ENCODE measurements at places on chromosomes 12 and 14. TPM values are rescaled to one million over a fixed set of nuclear protein-coding genes. Genes with fewer than 3 reads are reported as not detected.

DNA sequence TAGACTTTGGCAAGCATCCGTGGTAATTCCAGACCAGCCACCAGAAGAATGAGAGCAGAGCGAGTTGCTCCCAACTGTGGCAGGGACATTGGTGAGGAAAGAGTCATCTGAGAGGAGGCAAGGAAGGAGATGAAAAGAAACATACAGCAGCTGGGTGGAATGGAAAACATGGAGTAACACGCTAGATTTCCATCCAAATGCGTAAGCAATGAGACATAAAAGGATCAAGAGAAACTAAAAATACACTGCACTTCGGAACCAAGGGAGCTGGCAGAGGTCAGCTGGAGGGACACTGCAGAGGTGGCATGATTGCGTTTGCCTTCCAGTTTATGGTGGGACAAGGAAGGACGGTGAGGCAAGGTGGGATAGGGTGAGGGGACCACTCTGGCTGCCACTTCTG is 82.9 kb downstream of the DDX51 start:
- peaks cover 8% of the 10 kb centered on the region for H3K4me1 ChIP-seq
- no peak for DNase-seq
- peaks cover 6% of the 10 kb centered on the region for H3K36me3 ChIP-seq
- H3K27me3 ChIP-seq, result no peaks in the 10 kb centered on the region
- no peak overlapping the region for H3K4me3 ChIP-seq

GRCh38 chr14:36784541-36784940 is 122.9 kb downstream of the PAX9 start:
- H3K27ac ChIP-seq, result no peak overlapping the region
- no peak for DNase-seq
- H3K4me3 ChIP-seq, result no peak overlapping the region
- H3K4me1 ChIP-seq, result no peaks in the 10 kb centered on the region

GRCh38 chr14:61101803-61102548 is 120.9 kb downstream of the SLC38A6 start:
- H3K4me3 ChIP-seq, result no peak overlapping the region
- DNase-seq, result no peak
- H3K4me1 ChIP-seq, result no peaks in the 10 kb centered on the region
- H3K27me3 ChIP-seq, result no peaks in the 10 kb centered on the region
- no peaks in the 10 kb centered on the region for H3K36me3 ChIP-seq

Gene CRACR2A
- total RNA-seq, result 6.1 TPM

Gene KRT78
- not detected for total RNA-seq

DNA sequence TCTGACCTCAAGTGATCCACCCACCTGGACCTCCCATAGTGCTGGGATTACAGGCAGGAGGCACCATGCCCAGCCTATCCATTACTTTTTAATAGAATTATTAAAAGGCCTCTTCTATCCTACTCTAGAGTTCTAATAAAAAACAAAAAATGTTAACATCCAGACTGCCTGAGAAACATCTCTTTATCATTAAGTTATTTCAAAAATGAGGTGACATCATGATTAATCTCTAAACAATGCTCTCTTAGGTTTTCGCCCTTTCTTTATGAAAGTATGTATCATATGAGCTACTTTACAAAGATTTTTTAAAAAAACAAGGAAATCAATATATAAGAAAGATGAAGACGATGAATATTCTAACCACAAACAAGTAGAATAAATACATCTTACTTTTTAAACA is 52.6 kb downstream of the FGD6 start:
- no peaks in the 10 kb centered on the region for H3K36me3 ChIP-seq
- H3K4me3 ChIP-seq, result no peak overlapping the region
- no peaks in the 10 kb centered on the region for H3K4me1 ChIP-seq
- DNase-seq, result no peak

DNA sequence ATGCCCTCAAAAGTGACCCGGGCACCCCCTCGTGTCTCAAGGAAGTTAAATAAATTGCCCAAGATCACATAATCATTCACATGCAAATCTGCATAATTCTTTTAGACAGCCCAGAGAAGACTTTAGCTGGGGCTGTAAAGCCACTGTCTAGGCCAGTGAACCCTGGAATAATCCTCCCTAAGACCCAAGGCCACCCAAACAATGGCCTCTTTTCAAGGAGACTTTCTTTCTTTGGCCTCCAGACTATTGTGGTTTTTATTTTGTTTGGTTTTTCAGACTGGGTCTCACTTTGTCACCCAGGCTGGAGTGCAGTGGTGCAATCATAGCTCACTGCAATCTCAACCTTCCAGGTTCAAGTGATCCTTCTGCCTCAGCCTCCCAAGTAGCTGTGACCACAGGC is 10.6 kb downstream of the SVOP start:
- H3K4me1 ChIP-seq, result no peaks in the 10 kb centered on the region
- H3K4me3 ChIP-seq, result no peak overlapping the region
- no peaks in the 10 kb centered on the region for H3K36me3 ChIP-seq
- H3K27ac ChIP-seq, result no peak overlapping the region
- peak; percentile 19 for DNase-seq

Gene NUAK1
- 28.8 TPM for total RNA-seq

Gene FIGNL2
- total RNA-seq, result 6.1 TPM

Gene TMEM229B
- total RNA-seq, result 7.8 TPM

DNA sequence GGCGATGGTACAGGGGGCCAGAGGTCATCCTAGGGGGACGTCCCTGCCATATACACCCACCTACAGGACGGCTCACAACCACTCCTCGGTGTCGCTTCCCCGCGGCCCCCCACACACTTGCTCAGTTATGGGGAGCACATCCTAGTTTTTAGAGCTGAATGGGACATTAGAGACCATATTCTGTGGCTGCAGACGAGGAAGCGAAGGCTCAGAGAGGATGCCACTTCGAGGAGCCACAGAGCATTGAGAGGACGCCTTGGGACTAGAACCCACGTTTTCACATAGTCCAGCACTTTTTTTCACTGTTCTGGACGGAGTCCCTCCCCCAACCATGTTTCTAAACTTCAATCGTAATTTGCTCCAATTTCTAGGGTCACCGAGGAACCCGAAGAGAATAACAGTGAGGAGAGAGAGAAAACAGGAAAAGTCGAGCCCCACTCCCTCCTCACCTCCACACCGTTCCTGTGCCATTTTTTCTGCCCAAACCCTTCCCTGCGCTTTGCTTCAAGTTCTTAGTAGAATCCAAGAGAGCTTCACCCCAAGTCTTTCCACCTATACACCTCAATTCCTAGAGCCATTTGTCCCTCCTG is 641 bp upstream of the ASCL1 start:
- H3K4me1 ChIP-seq, result no peaks in the 10 kb centered on the region
- no peak overlapping the region for H3K27ac ChIP-seq
- peaks cover 74% of the 10 kb centered on the region for H3K27me3 ChIP-seq
- H3K36me3 ChIP-seq, result no peaks in the 10 kb centered on the region

GRCh38 chr12:125184213-125184967 is 119.2 kb downstream of the AACS start:
- H3K27me3 ChIP-seq, result peaks cover 19% of the 10 kb centered on the region
- no peak overlapping the region for H3K4me3 ChIP-seq
- H3K4me1 ChIP-seq, result no peaks in the 10 kb centered on the region
- DNase-seq, result no peak
- no peak overlapping the region for H3K27ac ChIP-seq
- no peaks in the 10 kb centered on the region for H3K36me3 ChIP-seq

DNA sequence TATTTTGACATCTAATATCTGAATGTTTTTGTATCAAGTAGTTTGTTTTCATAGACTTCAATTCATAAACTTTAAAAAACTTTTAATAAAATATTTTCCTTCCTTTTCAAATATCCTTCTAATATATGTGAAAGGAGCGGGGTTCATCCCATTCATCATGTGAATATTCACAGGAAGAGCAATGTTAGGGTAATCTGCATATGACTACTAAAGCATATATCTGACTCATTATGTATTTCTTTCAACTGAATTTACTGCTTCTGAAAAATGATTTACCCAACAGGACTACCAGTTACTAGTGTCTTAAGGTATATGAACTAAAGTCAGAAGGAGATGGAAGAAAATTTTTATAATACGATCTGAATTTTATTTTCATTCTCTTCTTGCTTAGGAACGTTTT is 30.5 kb downstream of the DHRS7 start:
- H3K4me3 ChIP-seq, result no peak overlapping the region
- H3K4me1 ChIP-seq, result no peaks in the 10 kb centered on the region
- no peaks in the 10 kb centered on the region for H3K27me3 ChIP-seq

Gene SMIM41
- 0.31 TPM for total RNA-seq

DNA sequence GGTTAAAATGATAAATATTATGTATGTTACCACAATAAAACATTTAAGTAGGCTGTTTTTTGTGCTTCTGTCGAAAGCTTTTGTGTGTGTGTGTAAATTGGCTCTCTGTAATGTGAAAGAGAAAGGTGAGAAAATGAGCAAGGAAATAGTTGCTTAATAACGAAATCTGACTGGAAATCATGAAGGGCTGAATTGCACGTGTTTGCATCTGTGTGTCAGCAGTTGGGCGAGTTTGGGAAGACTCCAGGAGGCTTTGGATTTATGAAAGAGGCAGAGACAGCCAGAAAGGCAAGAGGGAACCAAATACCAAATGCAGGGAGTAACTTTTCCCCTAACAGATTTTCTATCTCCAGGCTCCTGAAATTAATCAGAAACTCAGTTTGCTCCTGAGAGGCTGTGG is 47.2 kb upstream of the PLEKHG3 start:
- H3K36me3 ChIP-seq, result no peaks in the 10 kb centered on the region
- no peak for DNase-seq
- H3K4me1 ChIP-seq, result no peaks in the 10 kb centered on the region
- no peak overlapping the region for H3K4me3 ChIP-seq

DNA sequence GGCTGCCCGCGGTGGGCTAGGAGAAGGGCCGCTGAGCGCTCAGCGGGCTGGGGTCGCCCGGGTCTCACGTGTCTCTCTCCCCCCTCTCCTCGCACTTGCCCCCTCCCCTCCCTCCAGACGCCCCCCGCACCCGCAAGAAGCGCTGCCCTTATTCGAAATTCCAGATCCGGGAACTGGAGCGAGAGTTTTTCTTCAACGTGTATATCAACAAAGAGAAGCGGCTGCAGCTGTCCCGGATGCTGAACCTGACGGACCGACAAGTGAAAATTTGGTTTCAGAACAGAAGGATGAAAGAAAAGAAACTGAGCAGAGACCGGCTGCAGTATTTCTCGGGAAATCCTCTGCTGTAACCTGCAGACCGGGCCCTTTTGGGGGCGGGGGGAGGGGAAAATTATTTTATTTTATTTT is 314 bp upstream of the HOTAIR start:
- H3K4me1 ChIP-seq, result peaks cover 7% of the 10 kb centered on the region
- H3K4me3 ChIP-seq, result peak overlapping the region; percentile 49
- peaks cover 15% of the 10 kb centered on the region for H3K27me3 ChIP-seq
- no peaks in the 10 kb centered on the region for H3K36me3 ChIP-seq
- no peak for DNase-seq
- no peak overlapping the region for H3K27ac ChIP-seq

Gene SLC41A2
- total RNA-seq, result 27.6 TPM

GRCh38 chr14:60161196-60162107 is 3.7 kb downstream of the DHRS7 start:
- no peaks in the 10 kb centered on the region for H3K27me3 ChIP-seq
- no peak for DNase-seq
- no peak overlapping the region for H3K4me3 ChIP-seq
- H3K36me3 ChIP-seq, result no peaks in the 10 kb centered on the region
- no peak overlapping the region for H3K27ac ChIP-seq

- H3K36me3 ChIP-seq, result no peaks in the 10 kb centered on the region
- H3K4me1 ChIP-seq, result no peaks in the 10 kb centered on the region
- no peaks in the 10 kb centered on the region for H3K27me3 ChIP-seq
- DNase-seq, result no peak
Measured at GRCh38 chr12:8676651-8677050, 14.0 kb upstream of the MFAP5 start.

DNA sequence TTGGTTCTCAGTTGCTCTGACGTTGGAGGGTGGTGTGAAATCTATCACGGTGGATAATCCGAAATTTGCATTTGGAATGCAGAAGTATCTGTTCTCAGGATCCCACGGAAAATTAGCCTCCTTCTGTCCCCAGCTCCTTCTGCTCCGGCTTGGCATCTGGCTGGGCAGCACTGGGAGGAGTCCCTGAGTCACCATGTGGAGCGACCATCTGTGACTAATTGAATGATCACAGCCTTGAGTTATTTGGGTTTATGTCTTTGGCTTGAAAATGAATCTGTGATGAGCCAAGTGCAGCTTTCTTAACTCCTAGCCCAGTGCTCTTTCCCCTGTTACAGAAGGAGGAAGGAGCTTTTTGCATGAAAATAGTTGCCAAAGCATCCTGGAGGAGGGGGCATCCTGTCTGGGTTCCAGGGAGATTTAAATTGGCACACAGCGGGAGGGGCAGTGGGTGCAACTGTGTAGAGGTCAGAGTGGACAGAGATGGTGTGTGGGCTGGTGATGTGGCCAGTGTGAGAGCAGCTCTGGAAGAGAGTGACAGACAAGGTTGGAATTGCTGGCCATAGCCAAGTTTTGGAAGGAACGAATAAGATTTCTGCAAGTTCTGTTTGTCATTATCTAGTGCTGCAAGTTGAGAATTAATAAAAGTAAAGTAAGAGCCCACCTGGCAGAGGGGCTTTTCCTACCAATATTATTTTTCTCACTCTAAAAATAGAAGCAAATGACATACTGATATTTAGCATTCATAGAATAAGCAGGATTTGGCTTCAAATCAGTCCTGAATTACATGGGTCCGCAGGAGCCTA is 74.4 kb downstream of the SLC24A4 start:
- peak; percentile 46 for DNase-seq
- no peak overlapping the region for H3K4me3 ChIP-seq
- no peaks in the 10 kb centered on the region for H3K27me3 ChIP-seq
- H3K27ac ChIP-seq, result no peak overlapping the region
- H3K4me1 ChIP-seq, result no peaks in the 10 kb centered on the region

Gene KERA
- not detected for total RNA-seq

Gene AJUBA
- total RNA-seq, result 28.5 TPM

GRCh38 chr12:7075939-7076338 is 15.4 kb downstream of the C1S start:
- no peaks in the 10 kb centered on the region for H3K4me1 ChIP-seq
- no peaks in the 10 kb centered on the region for H3K27me3 ChIP-seq
- H3K4me3 ChIP-seq, result no peak overlapping the region
- H3K27ac ChIP-seq, result no peak overlapping the region
- no peak for DNase-seq
- H3K36me3 ChIP-seq, result no peaks in the 10 kb centered on the region

Gene FAM222A
- total RNA-seq, result 3.7 TPM

Gene DEPDC4
- total RNA-seq, result 1.4 TPM

GRCh38 chr12:76777765-76778216 is 13.9 kb downstream of the ZDHHC17 start:
- H3K4me1 ChIP-seq, result peaks cover 6% of the 10 kb centered on the region
- no peak overlapping the region for H3K4me3 ChIP-seq
- DNase-seq, result no peak
- no peak overlapping the region for H3K27ac ChIP-seq
- H3K36me3 ChIP-seq, result no peaks in the 10 kb centered on the region

DNA sequence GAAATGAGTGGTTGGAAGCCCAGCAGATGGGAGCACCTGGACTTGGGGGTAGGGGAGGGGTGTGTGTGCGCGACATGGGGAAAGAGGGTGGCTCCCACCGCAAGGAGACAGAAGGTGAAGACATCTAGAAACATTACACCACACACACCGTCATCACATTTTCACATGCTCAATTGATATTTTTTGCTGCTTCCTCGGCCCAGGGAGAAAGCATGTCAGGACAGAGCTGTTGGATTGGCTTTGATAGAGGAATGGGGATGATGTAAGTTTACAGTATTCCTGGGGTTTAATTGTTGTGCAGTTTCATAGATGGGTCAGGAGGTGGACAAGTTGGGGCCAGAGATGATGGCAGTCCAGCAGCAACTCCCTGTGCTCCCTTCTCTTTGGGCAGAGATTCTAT is 9.2 kb downstream of the GABARAPL1 start:
- H3K27ac ChIP-seq, result no peak overlapping the region
- peaks cover 8% of the 10 kb centered on the region for H3K4me1 ChIP-seq
- H3K36me3 ChIP-seq, result peaks cover 43% of the 10 kb centered on the region
- no peak overlapping the region for H3K4me3 ChIP-seq
- no peak for DNase-seq

Gene IFI27
- total RNA-seq, result 143 TPM

GRCh38 chr12:21717767-21718166 is 56.7 kb downstream of the KCNJ8 start:
- H3K36me3 ChIP-seq, result no peaks in the 10 kb centered on the region
- H3K27ac ChIP-seq, result no peak overlapping the region
- no peaks in the 10 kb centered on the region for H3K27me3 ChIP-seq
